ENCODE measurements at places on chromosomes 6 and 20. TPM values are rescaled to one million over a fixed set of nuclear protein-coding genes. Genes with fewer than 3 reads are reported as not detected.

DNA sequence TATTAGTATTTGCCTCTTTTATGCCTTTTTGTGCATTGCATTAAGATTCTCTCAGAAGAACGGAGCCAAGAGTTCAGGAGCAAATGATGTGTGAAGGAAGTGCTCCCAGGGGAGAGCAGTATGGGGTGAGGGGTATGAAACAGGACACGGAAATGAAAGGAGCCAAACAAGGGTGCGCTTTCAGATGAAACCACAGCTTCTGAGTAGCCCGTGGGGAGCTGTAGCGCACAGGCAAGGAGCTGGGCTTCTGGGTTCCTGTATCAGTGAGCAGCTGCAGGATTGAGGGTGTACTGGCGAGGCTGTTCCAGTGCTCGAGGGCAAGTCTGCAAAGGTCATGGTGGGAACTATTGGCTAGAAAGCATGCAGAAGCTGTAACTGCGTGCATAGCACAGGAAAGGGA is 25.4 kb downstream of the ANKEF1 start:
- H3K4me1 ChIP-seq: no peaks in the 10 kb centered on the region
- H3K27ac ChIP-seq: no peak overlapping the region
- H3K27me3 ChIP-seq: no peaks in the 10 kb centered on the region
- no peak overlapping the region for H3K4me3 ChIP-seq
- DNase-seq: no peak

Gene ESR1
- 67.5 TPM for total RNA-seq

DNA sequence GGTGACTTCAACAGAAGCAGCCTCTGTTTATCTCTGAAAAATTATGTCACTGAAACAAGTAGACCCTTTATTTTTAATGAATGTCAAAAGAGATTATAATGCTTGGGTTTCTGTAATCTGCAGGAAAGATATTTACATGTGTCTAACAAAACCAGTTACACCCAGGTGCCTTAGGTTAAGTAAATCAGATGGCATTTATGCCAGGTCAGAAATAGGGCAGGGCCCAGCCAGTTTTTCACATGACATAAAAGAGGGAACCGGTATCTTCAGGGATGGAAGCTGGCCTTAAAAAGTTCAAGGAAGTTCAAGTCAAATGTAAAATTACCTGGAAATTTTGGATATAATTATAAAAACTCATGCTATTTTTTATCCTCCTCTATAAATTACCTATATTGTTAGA is 14.2 kb upstream of the ENPP4 start:
- no peaks in the 10 kb centered on the region for H3K36me3 ChIP-seq
- H3K4me1 ChIP-seq: no peaks in the 10 kb centered on the region
- H3K27me3 ChIP-seq: no peaks in the 10 kb centered on the region
- no peak for DNase-seq
- H3K4me3 ChIP-seq: no peak overlapping the region
- H3K27ac ChIP-seq: no peak overlapping the region

DNA sequence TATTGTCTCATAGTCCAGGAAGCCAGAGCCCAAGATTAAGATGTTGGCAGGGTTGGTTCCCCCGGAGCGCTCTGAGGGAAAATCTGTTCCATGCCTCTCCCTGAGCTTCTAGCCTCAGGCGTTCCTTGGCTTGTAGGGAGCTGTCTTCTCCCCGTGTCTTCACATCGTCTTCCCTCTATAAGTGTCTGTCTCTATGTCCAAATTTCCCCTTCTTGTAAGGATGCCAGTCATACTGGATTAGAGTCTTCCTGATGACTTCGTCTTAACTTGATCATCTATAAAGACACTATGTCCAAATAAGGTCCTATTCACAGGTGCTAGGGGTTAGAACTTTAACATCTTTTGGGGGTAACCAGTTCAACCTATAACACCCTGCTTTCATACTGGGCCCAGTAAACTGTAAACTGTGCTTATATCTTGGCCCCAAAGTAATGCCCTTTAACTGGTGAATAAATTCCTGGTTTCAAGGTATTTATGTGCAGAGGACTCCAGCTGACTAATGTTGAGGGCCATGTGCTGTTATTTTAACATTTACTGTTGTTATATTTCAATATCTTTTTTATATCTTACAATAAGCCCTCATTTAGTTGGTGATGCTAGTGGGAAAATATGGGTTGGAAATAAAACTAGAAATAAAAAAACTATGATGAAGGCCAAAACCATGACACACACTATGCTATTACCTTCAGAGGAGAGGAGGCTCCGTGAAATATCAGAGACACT is 101.7 kb upstream of the IYD start:
- H3K27ac ChIP-seq: no peak overlapping the region
- no peaks in the 10 kb centered on the region for H3K36me3 ChIP-seq
- no peaks in the 10 kb centered on the region for H3K4me1 ChIP-seq

- no peaks in the 10 kb centered on the region for H3K36me3 ChIP-seq
- no peaks in the 10 kb centered on the region for H3K4me1 ChIP-seq
- DNase-seq: no peak
- H3K27ac ChIP-seq: no peak overlapping the region
- H3K27me3 ChIP-seq: no peaks in the 10 kb centered on the region
- H3K4me3 ChIP-seq: no peak overlapping the region
Measured at GRCh38 chr6:135291288-135292076, 110.4 kb downstream of the MYB start.

DNA sequence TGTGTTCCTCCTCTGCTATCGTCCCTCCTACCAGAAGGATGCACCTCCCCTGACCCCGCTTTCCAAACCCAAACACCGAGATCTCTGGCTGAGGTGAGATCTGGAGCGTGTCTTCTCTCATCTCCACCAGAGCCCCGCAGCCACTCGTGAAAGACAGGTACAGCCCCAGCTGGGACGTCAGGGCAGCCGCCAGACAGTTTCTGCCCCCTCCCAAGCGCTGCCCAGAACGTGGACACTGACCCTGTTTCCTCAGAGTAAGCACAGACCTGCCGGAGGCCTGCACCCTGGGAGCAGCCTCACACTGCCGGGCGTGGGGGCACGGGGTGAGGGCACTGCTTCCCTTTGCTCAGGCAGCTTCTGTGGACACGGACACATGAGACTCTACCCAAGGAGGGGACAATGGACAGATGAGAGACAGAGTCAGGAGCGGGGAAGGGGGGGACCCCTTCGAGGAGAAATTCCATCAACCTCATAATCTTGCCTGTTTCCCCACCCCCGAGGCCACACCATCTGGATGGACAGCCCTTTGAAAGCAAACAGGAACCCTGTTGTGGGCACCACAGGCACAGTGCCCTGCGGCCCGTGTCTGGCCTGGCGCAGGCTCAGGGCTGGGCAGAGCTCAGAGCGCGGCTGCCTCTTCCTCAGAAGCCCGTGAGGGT is 210.6 kb downstream of the DLL1 start:
- peak; percentile 43 for DNase-seq
- no peaks in the 10 kb centered on the region for H3K4me1 ChIP-seq
- H3K36me3 ChIP-seq: no peaks in the 10 kb centered on the region

DNA sequence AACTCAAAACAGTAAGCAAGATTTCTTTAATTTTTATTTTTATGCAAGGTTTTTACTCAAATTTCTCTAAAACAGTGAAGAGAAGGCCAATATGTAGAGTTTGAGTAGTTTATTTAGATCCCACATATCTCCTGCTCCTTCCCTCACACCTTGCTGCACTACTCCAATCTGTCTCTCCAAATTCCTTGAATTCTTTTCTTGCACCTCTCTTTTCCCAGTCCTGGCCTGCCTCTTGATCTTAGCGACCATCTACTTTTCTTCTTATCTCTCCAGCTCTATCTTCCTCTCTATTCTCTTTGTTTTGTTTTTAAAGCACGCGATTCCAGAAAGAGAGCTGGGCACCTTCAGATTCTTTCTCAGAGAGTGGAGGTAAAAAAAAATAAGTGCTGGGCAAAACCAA is 86.7 kb upstream of the KCNQ5 start:
- no peaks in the 10 kb centered on the region for H3K36me3 ChIP-seq
- no peak for DNase-seq
- H3K4me3 ChIP-seq: no peak overlapping the region
- H3K27ac ChIP-seq: no peak overlapping the region
- no peaks in the 10 kb centered on the region for H3K4me1 ChIP-seq
- H3K27me3 ChIP-seq: no peaks in the 10 kb centered on the region

GRCh38 chr6:152173321-152173720 is 365.8 kb downstream of the ESR1 start:
- no peaks in the 10 kb centered on the region for H3K27me3 ChIP-seq
- no peaks in the 10 kb centered on the region for H3K36me3 ChIP-seq
- H3K4me3 ChIP-seq: no peak overlapping the region
- H3K27ac ChIP-seq: no peak overlapping the region
- no peaks in the 10 kb centered on the region for H3K4me1 ChIP-seq
- no peak for DNase-seq

GRCh38 chr6:52254731-52255378 is 10.6 kb upstream of the IL17F start:
- H3K4me3 ChIP-seq: no peak overlapping the region
- no peak for DNase-seq
- no peaks in the 10 kb centered on the region for H3K36me3 ChIP-seq
- no peaks in the 10 kb centered on the region for H3K4me1 ChIP-seq
- H3K27ac ChIP-seq: no peak overlapping the region

DNA sequence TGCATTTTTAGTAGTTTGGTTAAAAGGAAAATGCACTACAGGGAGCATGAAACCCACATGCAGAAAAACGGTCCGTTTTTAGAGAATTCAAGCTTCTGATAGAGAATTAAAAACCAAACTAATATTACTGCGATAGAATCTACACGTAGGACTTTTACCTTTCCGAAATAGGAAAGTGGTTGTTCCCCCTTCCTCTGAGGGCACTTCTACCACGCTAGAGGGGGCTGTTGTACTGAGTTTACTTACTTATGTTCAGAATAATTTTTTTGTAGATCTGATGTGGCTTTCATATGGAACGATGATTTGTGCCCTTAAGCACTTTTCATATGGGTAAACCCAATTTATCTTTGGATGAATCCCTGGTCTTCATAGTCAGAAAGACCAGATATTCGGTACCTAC is 264.3 kb upstream of the PLN start:
- DNase-seq: no peak
- H3K4me3 ChIP-seq: no peak overlapping the region

Gene TRAPPC3L
- total RNA-seq: 0.80 TPM

GRCh38 chr6:56087421-56087820 is 160.0 kb downstream of the COL21A1 start:
- no peak for DNase-seq
- no peaks in the 10 kb centered on the region for H3K4me1 ChIP-seq
- no peak overlapping the region for H3K27ac ChIP-seq
- no peak overlapping the region for H3K4me3 ChIP-seq

Gene GNAS-AS1
- total RNA-seq: 0.48 TPM

Measured in breast epithelium (tissue), 4 donors.